D341Med (cell line): ENCODE measurements at places on chromosomes 5 and 9.

DNA sequence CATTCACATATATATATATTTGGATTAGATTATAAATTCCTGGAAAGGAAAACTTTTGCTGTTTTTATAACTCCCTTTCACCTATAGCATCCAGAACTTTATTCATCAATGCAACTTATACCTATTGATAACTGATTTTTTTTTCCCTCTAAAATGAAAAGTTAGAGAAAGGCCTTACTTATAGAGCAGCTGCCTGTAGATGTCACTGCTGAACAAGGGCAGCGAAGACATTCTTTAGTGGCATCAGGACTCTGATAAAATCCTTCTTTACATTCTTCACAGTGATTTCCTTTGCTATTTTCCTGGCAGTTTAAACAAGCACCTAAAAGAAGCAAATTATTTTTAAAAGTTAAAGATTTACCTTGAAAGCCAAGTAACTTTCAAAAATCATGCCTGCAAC, 32.3 kb upstream of the CDK5RAP2 start:
- DNase-seq: peak; percentile 23

- no peak for DNase-seq
Observed at GRCh38 chr5:135894789-135895188, 852 bp downstream of the IL9 start.

- no peak for DNase-seq
Observed at GRCh38 chr5:137128012-137128411, 371.1 kb downstream of the SPOCK1 start.

- DNase-seq: no peak
Observed at GRCh38 chr5:124061663-124062062, 549.7 kb downstream of the CSNK1G3 start.

DNA sequence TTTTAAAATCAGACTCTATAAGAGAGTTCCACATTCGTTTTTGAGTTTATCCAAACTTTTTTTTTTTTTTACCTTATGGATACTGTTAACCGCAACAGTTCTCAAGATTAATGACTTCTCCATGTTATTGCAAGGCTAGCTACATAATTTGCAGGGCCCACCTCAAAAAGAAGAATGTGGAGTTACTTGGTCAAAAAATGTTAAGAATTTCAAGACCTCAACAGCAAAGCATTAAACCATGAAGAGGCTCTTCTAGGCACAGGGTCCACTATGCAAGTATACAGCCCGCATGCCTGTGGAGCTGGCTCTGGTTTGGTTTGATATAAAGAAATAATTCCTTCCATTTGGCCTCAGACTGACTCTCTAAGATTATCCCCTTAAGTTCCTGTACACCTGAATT, 133.3 kb upstream of the TLX3 start:
- DNase-seq: no peak

- peak; percentile 48 for DNase-seq
Observed at GRCh38 chr9:125747765-125748445, 732 bp downstream of the PBX3 start.

DNA sequence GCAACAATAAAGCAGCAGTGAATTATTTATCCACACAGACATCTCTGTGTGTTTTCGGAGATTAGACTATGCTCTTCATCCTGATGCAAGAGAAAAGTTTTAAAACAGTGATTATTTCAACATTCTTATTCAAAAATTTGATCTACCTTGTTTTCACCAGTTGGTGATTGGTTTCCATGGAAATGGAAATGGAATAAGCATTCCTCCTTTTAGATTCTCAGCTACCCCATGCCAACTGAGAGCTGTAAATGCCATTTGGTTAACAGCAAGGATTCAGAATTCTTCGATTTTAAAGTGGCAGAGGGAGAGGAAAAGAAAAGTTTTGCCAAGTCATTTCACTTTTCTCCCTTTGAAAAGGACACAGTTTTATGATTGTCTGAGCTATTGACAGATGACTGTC, 154.7 kb downstream of the PCSK5 start:
- DNase-seq: no peak

DNA sequence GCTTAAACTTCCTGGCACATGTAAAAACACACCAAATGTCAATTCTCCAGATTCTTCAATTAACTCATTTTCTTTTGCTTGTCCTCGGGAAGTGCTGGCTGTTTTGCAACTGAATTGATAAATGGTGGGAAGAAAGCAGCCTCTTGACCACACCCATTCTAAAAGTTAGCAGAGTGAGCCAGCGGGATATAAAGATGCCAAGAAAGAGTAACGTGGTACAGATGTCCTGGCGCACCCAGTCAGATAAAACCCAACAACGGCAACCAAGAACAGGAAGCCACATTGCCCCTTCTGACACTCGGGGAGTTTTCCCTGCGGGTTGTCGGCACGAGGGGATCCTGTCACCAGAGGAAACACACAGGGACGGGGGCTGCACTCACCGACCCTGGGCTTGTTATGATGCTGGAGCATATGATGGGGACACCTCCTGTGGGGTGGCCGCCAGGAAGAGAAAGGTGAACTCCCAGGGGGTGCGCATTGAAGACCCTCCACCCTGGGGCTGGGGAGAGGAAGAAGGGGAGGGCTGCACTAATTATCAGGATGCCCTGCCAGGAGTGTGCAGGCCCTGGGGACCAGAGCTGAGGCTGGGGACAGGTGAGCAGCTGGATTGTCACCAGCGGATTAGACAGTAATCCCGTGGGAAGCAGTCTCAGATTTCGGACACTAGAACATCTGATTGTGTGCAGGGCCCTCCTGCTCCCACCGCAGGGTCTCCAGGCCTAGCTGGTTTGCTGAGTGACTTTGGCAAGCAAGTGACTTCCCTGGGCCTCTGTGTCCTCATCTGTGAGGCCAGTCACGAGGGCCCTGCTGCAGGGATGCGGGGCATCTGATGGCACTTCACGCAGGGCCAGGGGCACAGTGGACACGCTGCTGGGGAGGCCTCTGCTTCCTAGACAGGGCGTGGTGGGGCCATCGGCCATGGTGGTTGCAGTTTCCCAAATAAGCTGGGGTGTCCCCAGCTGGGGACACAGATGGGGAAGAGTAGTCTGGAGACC, 59.2 kb downstream of the CRB2 start:
- DNase-seq: no peak
